ENCODE measurements at places on chromosomes 1 and 21.

DNA sequence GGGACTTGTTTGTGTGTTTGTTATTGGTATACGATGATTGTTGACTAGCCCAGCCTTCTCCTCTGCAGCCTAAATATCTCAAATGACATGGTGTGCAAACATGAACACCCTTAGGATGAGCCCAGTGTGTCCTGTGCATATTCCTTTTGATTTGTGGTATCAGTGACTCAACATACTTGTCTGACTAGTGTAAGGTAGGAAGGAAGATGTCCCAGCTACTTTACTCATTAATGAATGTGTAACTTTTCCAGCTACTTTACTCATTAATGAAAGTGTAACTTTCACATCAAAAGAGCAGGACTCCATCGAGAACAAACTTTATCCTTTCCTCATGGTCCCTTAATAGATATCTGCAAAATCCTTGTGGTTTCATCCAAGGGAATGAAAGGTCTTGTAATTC is 2.7 kb upstream of the ZNF692 start:
- no peak for DNase-seq

DNA sequence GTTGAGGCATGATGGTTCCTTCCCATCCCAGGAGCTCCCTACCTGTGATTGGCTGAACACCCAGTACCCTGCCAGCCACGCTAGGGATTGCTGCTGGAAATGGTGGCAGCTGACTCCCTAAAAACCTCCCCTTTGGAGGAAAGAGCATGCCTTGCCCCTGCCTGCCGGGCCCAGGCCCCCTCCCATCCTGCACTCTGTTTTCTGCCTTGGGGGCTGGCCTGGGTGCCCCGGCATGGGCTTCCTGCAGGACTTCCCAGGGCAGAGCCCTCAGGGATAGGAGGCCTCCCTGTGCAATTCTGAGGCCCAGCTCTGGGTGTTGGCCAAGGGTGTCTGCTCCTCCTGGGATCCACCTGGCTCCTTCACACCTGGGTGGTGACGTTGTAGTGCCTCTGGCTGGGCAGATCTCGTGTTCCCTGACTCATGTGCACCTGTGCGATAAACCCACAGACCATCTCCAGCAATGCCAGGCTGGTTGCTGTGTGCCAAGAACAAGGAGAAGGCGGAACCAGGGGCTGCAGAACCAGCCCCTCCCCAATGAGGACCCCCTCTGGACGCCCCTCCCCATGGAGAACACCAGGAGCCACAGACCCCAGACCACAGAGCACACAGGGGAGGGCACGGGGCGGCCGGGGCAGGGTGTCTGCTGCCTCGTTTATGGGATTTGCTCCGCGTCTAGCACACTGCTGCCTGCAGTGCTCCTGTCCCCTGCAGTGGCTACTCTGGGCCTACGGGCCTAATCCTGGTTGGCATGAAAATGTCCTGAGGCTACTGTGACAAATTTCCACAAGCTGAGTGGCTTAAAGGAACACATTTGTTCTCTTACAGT is 13.6 kb downstream of the CSTB start:
- no peak for DNase-seq

GRCh38 chr1:81446000-81446669 is 354.6 kb upstream of the ADGRL2 start:
- DNase-seq, result no peak

- no peak for DNase-seq
Measured at GRCh38 chr1:245121523-245121922, 33.3 kb upstream of the KIF26B start.

DNA sequence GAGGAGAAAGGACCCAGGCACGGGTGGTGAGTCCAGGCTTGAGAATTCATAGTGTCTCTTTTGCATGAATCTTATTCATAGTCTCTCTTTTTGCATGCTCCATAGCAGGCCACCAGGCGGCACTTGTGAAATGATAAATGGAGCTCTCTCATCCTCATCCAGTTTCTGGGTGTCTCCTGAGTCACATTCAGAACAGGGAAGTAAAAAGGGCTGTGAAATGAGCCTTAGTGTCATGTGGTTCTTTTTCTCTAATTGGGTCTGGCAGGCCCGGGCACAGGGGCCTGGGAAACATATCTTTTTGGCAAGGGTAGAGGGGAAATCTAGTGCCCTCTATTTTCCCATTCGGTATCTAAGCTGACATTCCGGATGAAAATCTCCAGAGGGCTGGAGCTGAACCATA is 19.1 kb upstream of the NCF2 start:
- DNase-seq, result peak; percentile 49

DNA sequence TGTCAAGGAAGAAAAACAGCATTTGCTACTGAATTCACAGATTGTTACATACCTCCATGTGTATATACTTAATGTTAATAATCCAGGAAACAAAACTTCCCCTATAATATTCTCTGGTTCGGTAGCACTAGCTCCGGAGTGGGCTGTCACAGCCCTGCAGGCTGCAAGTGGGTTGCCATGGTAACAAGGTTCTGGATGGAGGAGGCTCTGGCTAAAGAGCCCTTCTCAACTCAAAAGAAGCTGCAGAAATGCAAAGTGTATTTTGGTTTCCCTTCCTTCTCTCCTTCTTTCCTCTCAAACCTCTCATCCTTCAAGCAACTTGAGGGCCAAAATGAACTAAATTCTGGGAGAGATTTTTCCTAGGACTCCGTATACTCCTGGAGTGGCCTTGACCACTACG is 45.2 kb downstream of the ASTN1 start:
- DNase-seq, result peak; percentile 43

DNA sequence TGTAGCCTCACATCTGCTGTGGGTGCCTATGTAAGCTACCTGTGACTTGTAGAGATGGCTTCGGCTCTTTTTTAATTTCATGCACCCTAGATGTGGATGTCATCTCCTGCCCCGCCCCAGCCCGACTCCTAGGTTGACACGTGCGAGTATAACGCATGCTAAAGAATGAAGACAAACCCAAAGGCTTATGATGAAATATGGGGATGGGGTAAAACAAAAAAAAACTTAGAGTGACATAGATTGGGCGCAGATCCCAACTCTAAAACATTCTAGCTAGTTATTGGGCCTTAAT is 613 bp upstream of the ERO1B start:
- DNase-seq, result no peak

DNA sequence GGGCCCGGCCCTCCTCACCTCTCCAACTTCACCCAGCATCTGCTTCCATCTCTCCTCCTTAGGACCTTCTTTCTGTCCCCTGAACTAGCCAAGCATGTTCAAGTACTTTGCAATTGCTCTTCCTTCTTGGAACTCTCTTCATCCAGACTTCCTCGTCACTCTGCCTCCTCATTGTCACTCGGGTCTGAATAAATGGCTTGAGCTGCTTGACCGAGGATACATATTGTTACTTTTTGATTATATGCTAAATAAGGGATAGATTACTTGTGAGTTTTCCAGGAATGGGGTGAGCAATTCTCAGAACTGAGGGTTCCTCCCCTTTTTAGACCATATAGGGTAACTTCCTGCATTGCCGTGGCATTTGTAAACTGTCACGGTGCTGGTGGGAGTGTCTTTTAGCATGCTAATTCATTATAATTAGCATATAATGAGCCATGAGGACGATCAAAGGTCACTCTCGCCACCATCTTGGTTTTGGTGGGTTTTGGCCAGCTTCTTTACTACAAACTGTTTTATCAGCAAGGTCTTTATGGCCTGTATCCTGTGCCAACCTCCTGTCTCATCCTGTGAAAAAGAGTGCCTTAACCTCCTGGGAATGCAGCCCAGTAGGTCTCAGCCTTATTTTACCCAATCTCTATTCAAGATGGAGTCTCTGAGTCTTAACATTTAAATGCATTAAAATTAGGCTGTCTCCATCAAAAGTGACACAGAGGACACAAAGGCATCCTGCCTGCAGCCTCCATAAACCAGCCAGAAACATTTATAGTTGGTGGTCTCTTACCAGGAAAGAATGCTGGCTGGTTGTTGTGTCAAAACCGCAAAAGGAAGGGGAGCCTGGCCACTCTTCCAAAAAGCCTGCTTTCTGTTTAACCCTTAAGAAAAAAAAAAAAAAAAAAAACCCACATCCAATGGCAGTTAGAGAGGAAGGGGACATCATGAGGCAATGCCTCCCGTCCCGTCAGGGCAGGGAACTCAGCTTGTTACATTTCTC is 179.3 kb downstream of the KAZN start:
- DNase-seq, result no peak

- no peak for DNase-seq
Measured at GRCh38 chr1:245842106-245842505, 665.0 kb downstream of the SMYD3 start.

DNA sequence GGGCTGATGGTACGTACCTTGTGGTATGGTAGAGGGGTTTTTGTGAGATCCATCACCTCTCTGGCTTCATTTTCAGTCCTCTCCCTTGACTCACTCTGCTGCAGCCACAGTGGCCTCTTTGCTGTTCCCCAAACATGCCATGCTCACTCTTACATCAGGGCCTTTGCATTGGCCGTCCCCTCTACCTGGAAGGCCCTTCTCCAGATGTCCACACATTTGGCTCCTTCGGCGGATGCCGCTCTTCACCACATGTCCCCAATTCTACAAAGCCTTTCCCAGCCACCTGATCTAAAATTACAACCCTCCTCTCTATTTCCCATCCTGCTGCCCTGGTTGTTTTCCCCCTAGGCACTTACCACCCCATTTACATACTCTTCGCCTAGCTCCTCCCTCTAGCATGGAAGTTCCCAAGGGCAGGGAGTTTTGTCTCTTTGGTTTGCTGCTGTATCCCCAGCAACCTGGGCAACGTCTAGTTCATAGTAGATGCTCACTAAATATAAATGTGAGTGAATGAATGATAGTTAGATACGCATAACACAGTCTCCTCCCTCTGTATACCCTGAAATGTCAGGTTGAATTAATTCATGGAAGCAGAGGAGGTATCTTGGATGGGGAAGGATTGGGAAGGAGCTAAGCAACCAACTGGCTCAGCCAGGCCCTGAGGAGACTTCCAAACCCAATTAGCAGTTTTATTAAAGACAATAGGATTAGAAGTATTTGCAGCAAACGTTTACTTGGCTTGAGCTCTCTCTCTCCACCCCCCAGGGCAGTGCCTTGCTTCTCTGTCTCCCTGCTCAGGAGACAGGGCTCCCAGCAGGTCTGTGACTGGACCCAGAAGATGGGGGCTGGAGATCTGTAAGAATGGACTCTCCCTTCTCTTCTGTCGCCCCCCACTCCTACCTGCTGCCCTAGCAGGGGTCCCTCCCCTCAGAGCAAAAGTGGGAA is 264.2 kb downstream of the GRIK3 start:
- DNase-seq, result no peak

- DNase-seq, result peak; percentile 46
Measured at GRCh38 chr1:3847081-3847480, 9.9 kb downstream of the CEP104 start.

- DNase-seq, result no peak
Measured at GRCh38 chr1:59229138-59229537, 67.8 kb upstream of the FGGY start.

- no peak for DNase-seq
Measured at GRCh38 chr1:246595146-246595545, 28.9 kb downstream of the CNST start.

DNA sequence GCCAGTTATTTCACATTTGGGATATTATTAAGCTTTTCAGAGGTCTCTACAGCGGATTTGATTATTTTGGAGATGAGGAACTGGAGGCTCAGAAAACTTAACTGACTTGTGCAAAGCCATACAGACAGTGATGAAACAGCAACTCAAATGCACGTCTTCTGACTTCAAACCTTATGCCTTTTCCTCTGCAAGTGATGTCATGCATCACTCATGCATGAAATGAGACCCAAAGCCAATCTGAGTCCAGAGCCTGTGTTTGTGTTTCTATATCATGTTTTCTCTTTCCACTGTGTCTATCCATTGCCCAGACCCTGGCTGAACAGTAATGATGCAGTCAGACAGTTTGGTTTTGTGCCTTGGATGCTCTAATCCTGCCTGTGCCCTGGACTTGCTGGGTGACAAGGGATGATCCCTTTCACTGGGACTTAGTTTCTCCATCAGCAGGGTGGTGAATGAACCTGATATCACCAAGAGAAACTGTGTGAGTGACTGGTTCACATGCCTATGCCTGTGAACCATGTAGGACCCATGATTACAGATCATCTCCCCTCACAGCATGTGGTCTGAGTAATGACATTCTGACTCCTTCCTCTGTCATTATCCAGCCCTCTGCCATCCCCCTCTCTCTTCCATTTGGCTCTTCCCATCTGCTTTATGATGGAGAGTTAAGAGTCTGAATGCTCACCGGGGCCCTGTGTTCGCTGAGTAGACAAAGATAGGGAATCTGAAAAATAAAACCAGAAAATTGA is 33.4 kb downstream of the SLAMF6 start:
- no peak for DNase-seq

DNA sequence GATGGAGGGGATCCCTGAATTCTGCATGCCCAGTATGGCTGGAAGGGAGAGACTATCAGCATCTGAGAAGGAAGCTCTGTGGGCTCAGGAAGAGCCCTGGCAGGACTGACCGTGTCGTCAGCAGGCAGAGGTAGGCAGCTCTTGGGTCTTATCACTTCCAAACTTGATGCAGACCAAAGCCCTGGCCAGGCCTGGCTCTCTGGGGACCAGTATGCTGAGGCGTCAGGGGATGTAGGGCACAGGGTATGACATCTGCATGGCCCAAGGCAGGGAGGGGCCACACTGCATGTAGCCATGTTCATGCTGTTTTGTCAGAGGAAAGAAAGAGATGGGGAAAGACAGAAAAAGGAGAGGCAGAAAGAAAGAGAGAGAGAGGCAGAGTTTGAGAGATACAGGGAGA is 6.3 kb downstream of the FGR start:
- DNase-seq, result peak; percentile 60

DNA sequence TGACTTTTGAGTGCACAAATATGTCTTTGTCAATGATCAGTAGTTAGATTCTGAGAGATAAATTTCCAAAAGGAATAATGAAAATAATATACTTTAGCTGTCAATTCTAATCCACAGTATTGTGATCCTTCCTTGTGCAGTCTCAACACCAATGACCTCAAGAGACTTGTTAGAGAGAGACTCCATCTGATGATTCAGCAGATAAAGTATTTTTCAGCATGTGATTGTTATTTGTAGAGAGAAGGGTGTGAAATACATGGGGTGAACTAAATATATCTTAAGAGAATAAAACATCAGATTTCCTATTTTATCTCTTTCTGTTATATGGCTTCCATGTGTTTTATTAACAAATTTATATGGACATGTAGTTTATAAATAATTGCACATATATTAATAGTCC is 5.9 kb upstream of the ZNF124 start:
- no peak for DNase-seq

DNA sequence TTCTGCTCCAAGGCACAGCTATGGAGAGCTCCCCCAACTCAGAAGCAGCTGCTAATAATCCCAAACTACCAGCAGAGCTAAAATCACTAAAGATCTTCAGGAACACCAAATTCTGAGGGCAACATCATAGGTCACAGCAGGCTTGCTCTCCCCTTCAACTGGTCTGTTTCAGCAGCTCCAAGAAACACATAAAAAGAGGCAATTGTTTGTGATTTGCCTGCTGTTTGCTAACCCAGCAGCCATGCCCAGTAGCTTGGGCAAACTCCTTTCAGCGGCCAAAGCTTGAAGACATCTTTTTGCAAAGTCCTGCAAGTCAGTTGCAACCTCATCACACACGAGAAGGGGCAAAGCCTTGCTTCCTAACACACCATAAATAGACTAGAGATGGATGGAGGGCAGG is 8.9 kb downstream of the ERI3 start:
- no peak for DNase-seq

GRCh38 chr1:74534241-74534640 is 21.8 kb upstream of the LRRC53 start:
- DNase-seq, result no peak

Data from SK-N-SH (cell line).